Caco-2 (cell line): ENCODE measurements at places on chromosomes 11 and 22. TPM values are rescaled to one million over a fixed set of nuclear protein-coding genes. Genes with fewer than 3 reads are reported as not detected.

The MYEOV gene
- total RNA-seq, result 0.52 TPM in 1 of 2 replicates, not detected in the other

DNA sequence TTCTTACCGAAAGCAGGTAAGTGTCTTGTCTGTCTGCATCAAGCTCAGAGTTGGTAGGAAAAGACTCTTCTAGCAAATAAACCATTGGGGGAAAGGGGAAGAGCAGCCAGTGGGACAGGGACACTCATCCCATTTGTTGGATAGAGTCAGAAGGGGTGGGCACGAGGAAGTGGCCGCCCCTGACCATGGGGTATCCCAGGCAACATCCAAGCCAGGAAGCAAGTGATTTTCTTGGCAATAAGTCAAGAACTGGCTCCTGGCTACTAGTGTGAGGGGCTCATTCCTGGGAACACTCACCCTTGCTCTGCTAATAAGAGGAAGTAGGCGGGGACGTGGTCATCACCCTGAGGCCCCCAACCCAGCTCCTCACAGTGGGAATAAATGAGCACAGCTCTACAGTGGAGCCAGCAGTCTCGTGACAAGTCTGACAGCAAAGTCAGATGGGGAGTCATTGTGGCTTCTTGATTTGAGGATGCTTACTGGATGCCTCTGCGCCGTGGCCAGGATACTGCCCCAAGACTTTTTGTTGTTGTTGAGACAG lies 6.7 kb downstream of the SLC25A18 start:
- no peak overlapping the region for H3K4me3 ChIP-seq
- DNase-seq, result no peak
- no peaks in the 10 kb centered on the region for H3K36me3 ChIP-seq
- no peaks in the 10 kb centered on the region for H3K4me1 ChIP-seq

DNA sequence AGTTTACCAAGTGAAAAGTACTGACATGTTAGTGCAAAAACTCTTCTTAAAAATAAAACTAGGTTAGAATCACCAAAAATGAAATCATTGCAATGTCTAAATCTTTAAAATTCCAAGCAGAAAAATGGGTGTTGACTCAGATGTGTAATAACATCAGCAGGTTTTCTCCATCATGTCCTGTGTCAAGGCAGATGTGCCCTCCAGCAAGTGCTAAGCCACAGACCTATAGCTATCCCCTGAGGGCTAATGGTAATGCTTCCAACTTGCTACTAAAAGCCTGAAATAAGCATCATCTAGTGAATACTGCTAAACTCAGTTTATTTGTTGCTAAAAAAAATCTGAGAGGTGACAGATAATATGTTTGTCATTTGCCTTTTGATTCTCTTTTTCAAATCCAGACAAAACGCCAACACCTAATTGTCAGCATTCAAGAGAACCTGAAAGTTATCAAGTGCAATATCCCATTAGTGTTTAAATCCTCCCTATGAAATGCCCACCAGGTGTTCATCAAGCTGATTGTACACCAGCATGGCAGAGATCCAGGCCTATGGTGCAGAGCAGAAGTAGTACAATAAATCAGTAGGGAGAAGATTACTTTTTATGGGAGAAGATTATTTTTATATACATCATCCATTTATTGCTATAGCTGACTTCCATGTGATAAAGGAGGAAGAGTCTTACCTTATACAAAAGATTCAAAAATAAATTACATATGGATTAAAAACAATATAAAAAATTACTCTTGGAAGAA lies 55.1 kb upstream of the SYT9 start:
- no peaks in the 10 kb centered on the region for H3K36me3 ChIP-seq
- H3K27me3 ChIP-seq, result no peaks in the 10 kb centered on the region
- no peak overlapping the region for H3K4me3 ChIP-seq
- no peak overlapping the region for H3K27ac ChIP-seq

The MGAT3 gene
- 15.5 and 16.6 TPM in 2 replicates for total RNA-seq

The ART1 gene
- not detected in 2 replicates for total RNA-seq

- DNase-seq, result no peak
- no peaks in the 10 kb centered on the region for H3K4me1 ChIP-seq
- H3K4me3 ChIP-seq, result no peak overlapping the region
- H3K27me3 ChIP-seq, result no peaks in the 10 kb centered on the region
Observed at GRCh38 chr22:30903876-30904460, 64.6 kb downstream of the MORC2 start.

The MMP12 gene
- not detected in 2 replicates for total RNA-seq

The KRTAP5-11 gene
- total RNA-seq, result not detected in 2 replicates

DNA sequence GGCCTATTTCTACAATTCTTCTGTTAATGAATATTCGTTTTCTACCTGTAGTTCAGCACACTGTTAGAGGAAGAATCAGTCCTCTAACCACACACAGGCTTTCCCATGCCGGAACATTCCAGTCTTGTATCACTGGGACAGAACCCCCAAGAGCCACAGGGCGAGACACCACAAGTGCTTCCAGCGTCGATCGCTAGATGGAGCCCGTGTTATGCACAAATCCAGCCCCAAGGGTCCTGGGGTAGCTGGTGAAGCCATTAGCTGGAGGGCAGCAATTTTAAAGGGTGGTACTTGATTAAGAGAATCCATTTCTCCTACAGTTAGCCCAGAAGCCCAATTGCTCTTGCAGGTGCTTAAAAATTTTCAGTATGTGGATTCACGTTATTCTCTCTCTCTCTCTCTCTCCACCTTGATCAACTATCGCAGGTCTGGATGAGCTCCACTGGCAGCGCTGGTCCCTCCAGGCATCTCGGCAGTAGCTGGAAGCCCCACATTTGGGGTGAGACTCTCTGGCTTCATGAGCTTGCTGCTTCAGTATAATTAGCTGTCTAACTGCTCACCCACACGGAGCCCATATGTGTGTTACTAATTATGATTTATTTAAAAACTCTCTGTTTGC lies 148.2 kb upstream of the SNX19 start:
- H3K4me1 ChIP-seq, result peaks cover 7% of the 10 kb centered on the region
- no peaks in the 10 kb centered on the region for H3K36me3 ChIP-seq
- no peak overlapping the region for H3K27ac ChIP-seq

The OR52N4 gene
- not detected in 2 replicates for total RNA-seq

DNA sequence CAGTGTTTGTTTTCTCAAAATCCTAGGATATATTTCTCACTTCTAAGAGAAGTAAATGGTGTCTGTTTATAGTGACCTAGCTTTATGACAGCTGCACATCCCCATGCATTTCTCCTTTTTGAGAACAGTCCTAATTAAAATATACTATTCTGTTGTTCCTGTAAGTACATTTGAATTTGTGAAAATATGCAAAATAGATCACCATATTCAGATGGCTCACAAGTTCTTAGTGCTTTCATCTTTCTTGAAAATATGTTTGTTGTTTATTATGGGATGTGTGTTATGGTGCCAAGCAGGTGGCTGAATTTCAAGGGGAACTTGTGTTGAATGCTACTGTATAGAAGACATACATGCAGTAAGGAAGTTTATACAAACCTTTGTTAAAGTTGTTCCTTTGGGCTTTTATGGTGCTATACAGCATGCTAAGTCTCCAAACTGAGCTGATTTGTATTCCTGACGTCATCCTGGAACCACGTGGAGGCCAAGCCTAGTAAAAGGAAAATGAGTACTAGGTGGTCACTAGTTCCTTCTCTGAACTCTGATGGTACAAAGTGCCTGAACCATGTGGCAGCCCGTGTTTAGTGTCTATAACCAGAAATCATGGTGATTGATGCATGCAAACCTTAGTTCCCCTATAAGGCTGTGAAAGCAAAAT lies 7.8 kb upstream of the VSTM5 start:
- no peak overlapping the region for H3K27ac ChIP-seq
- no peaks in the 10 kb centered on the region for H3K4me1 ChIP-seq
- H3K4me3 ChIP-seq, result no peak overlapping the region
- no peaks in the 10 kb centered on the region for H3K36me3 ChIP-seq

DNA sequence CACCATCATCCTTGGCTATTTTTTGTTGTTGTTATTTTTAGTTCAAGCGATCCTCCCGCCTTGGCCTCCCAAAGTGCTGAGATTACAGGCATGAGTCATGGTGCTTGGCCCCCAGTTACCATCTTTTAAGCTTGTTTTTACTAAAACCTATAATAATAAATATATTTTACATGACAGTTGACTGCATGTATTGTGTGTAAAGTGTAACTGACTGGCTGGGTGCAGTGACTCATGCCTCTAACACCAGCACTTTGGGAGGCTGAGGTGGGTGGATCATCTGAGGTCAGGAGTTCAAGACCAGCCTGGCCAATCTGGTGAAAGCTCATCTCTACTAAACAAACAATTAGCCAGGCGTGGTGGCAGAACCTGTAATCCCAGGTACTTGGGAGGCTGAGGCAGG lies 386.2 kb downstream of the TENM4 start:
- H3K27me3 ChIP-seq, result no peaks in the 10 kb centered on the region
- H3K4me3 ChIP-seq, result no peak overlapping the region
- no peaks in the 10 kb centered on the region for H3K36me3 ChIP-seq
- H3K27ac ChIP-seq, result no peak overlapping the region
- DNase-seq, result no peak

DNA sequence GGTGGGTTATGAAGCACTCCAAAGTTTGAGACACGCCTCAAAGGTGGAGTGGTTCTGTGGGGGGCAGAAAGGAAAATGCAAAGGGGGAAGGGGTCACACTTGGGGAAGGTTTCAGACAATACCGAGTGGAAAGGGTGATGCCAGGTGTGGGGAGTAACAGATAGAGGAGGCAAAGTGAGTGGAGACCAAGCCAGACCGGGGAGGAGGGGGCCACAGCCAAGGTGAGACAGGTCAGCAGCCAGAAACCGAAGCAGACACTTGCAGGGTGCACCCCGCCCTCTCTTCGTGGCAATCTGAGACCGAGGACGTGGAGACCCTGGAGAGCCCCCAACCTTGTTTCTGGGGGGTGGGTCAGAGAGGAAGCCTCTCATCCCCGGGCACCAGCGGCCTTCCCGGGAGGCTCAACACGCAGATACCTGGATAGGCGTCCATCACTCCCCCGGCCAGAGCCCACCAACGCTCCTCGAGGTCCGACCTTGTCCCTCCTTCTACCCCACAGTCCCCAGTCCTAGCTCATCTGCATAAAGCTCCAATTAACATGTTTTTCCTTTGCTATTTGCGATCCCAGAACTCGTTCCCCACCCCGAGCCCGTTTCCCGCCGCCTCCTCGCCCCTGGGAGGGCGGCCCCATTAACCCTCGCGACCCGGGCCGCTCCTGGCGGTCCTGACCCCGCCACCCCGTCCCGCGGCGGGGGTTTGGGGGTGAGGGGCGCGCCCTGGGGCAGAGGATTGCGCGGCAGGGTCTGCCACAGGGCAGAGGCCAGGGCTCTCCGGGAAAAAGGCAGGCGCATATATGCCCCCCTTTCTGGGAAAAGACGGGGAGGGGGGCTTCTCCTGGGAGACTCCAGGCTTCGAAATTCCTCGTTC lies 21.8 kb downstream of the RTN4RL2 start:
- peaks cover 5% of the 10 kb centered on the region; the same call in 1 of the 2 replicates for H3K4me1 ChIP-seq
- H3K4me3 ChIP-seq, result no peak overlapping the region
- DNase-seq, result no peak

DNA sequence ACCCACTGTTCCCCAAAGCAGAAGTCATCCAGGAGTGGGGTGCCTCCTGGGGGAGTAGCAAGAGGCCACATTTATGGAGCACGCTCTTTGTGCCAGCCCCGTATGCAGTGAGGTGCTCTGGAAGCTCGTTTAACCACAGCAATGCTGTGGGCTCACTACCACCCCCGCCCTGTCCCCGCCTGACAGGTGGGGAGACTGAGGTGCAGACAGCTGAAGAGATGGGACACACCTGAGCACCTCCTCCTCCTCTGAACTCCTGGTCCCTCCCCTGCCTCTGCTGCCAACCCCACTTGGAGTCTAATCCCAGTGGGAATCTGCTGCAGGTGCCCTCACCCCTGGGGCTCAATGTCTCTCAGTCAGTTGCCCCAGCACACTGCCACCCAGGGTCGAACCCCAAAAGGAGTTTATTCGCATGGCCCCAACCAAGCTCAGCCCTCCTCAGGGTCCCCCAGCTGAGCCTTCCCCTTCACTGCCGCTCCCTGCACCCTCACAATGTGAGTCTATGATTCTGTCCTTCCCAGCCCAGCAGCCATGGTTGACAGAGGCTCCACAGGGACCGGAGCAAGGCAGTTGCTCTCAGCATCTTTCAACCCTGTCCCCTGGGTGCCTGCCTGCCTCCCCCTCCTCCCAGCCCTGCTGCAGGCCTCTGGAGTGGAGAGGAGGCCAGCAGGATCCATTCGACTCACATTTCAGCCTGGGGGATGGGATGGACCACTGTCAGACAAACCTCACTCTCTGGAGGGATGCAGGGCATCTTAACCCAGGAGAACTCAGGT lies 13.3 kb upstream of the BCR start:
- H3K36me3 ChIP-seq, result no peaks in the 10 kb centered on the region
- no peak overlapping the region for H3K4me3 ChIP-seq
- no peak overlapping the region for H3K27ac ChIP-seq
- H3K4me1 ChIP-seq, result peaks cover 3% of the 10 kb centered on the region; the same call in 1 of the 2 replicates
- H3K27me3 ChIP-seq, result no peaks in the 10 kb centered on the region
- DNase-seq, result no peak

The LRRC74B gene
- total RNA-seq, result not detected in 2 replicates

- no peaks in the 10 kb centered on the region; the same call in 1 of the 2 replicates for H3K27me3 ChIP-seq
- no peak for DNase-seq
- no peak overlapping the region for H3K4me3 ChIP-seq
- H3K36me3 ChIP-seq, result no peaks in the 10 kb centered on the region
- H3K27ac ChIP-seq, result no peak overlapping the region
Observed at GRCh38 chr11:96465512-96465911, 75.7 kb downstream of the JRKL start.

The CEND1 gene
- not detected in 2 replicates for total RNA-seq

DNA sequence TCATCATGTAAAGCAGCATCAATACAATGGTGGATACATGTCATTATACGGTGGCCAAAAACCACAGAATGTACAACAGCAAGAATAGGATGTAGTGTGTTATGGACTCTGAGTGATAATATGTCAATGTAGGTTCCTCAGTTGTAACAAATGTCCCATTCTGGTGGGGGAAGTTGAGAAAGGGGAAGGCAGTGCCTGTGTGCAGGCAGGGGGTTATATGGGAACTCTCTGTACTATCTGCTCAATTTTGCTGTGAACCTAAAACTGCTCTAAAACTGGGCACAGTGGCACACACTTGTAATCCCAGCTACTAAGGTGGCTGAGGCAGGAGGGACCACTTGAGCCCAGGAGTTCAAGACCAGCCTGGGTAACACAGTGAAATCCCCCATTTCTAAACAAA lies 5.9 kb downstream of the CHKA start:
- no peak overlapping the region for H3K4me3 ChIP-seq
- DNase-seq, result no peak
- peaks cover 37% of the 10 kb centered on the region for H3K4me1 ChIP-seq
- H3K36me3 ChIP-seq, result 0 out of 2 replicates have a peak, but pooled peaks cover 5% of the 10 kb centered on the region

The TECTA gene
- 0.37 and 0.41 TPM in 2 replicates for total RNA-seq

The LARGE2 gene
- total RNA-seq, result 62.3 and 67.4 TPM in 2 replicates
